CD8-positive, alpha-beta T cell (primary cell): ENCODE measurements at places on chromosomes 4 and X.

GRCh38 chrX:68416592-68416991 lies 16.7 kb downstream of the OPHN1 start:
- no peak for DNase-seq

- no peak for DNase-seq
Measured at GRCh38 chr4:17894421-17894820, 83.6 kb downstream of the NCAPG start.

GRCh38 chr4:143700046-143700415 lies 444 bp downstream of the FREM3 start:
- no peak for DNase-seq

DNA sequence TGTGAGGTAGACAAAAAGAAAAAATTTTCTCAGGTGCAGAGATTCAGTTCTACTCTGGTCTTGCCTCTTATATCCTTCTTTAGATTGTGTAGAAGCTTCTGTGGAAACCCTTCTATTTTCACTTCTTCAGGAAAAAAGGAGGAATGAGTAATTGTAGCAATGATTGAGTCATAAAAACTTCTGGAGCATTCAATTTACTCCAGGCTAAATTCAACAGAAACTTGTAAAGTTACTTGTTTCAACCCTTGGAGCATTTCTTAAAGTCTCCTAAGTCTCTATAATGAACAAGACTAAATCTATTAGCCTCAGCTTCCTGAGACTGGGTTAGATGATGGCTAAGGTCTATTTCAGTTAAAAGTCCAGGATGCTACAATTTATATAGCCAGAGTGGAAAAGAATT lies 29.9 kb downstream of the BOD1L1 start:
- DNase-seq = no peak

- no peak for DNase-seq
Measured at GRCh38 chrX:15014281-15014680, 141.1 kb downstream of the MOSPD2 start.

GRCh38 chr4:153364061-153364460 lies 19.6 kb downstream of the MND1 start:
- DNase-seq = no peak

DNA sequence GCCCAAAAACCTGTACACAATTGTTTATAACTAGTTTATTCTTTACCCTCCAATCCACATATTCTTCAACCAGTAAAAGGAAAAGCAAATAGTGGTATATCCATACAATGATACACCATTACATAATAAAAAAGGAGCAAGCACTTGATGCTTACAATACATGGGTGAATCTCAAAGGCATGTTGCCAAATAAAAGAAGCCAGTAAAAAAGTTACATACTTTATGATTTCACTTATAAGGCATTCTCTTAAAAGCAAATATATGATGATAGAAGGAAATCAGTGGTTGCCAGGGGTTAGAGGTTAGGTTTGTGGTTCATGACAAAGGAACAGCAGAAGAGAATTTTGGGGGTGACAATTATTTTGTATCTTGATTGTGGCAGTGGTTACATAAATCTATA lies 896.1 kb upstream of the LCORL start:
- DNase-seq = no peak

DNA sequence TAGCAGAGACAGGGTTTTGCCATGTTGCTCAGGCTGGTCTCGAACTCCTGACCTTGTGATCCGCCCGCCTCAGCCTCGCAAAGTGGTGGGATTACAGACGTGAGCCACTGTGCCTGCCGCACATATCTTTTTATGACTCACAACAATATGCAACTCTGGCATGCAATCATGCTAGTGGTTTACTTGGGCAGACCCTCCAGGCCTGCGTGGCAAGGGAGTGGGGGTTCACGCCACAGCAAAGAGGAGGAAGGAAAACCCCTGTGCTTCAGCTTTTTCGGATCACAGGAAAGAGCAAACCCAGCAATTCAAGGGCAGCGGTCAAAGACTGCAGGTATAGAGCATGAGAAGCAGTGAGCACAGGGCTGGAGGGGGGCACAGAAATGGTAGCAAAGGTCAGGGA lies 48.3 kb upstream of the CD99 start:
- peak; percentile 26 for DNase-seq

GRCh38 chr4:142565771-142566170 lies 280.3 kb downstream of the INPP4B start:
- DNase-seq = peak; percentile 45

- no peak for DNase-seq
Measured at GRCh38 chrX:112714357-112714918, 34.7 kb upstream of the LHFPL1 start.

DNA sequence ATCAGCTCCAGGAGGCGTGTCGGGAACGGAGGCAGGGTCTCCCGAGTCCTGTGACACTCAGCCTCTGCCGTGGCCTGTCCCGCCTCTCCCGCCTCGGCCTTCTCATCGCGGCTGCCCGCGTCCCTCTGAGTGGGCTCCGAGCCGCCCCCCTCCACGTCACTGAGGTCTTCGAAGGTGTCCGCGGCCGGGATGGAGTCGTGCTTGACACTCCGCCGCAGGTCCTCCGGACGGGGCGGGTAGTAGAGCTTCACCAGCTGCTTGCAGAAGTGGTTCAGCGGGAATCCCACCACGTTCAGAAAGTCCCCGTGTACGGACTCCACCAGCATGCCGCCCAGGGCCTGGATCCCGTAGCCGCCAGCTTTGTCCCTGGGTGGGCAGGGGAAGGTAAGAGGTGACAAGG lies 25.0 kb downstream of the ASMTL start:
- DNase-seq = no peak

DNA sequence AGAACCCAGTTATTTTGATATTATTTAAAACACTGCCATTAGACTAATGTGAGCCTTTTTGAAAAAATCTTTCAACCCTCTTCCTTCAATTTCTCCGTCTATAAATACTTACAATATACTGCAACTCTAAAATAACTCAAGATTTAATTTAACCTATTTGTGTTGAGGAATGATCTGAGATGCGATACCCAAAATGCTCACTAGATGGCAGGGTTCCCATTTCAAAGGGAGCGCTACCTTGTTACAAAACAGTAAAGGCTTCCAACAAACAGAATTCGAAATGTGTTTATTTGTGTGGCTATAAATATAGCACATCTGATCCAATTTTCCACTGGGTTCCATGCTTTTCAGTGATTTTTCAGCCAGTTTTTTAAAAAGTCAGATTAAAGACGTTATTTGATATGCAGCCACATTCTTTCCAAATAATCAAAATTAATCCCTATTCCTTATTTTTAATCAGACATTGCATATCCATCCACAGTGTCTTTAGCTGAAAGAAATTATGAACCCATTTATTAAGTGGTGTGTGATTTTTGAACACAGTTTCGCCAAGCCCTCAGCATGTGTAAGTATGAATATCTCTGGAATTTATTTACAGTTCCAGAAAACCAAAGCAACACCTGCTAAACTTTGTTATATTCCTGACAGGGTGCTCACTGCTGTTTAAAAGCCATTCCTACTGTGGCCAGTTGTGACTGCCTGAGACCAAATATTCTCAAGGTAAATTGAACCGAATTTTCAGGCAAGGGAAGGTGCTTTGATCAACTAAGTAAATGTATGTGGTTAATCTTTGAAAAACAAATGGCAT lies 668.0 kb upstream of the LCORL start:
- DNase-seq = peak; percentile 2

DNA sequence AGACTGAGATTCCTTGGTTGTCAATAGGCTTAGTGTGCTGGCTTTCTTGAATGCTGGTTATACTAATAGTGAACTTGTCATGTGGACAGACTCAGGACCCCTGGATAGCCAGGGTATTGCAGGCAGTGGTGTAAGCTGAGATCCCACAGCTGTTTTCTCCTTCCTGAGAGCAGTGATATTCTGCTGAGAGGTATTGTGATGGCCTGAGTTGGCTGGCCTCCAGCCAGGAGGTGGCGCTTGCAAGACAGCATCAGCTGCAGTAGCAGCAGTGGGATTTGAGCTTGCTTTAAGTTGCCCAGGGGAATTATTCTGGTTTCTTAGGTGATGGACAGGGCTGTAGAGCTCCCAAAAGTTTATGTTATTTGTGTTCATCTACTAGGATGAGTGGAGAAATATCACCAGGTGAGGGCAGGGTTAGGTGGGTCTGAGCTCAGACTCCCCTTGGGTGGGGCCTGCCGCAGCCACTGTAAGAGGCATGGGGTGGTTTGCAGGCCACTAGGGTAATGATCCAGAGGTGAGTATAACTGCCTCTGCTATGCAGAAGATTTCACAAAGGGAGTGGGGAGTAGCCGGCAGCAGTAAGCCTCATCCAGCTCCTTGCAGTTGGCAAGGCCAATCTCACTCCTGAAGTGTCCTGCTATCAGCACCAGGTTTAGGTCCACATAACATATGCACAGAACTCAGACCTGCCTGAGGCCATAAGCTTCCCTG lies 66.2 kb downstream of the IL15 start:
- DNase-seq = no peak

GRCh38 chrX:26851981-26852380 lies 611.2 kb downstream of the PPP4R3C start:
- no peak for DNase-seq

DNA sequence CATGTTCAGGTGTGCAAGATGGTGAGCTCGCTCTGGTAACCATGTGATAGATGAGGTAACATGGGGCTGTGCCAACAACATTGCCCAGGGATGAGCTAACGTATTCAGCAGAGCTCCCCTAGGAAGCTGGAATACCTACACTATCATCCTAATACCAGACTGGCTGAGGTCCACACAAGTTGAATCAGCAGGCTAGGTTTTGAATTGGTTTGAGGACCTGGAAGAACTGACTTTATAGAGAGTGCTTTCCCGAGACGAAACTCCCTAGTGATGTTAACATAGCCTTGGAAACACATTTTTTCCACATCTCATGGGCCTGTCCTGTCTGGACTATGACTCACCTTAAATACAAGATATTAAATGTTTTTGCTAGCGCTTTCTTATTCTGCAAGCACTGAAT lies 56.7 kb downstream of the IGFBP7 start:
- no peak for DNase-seq
